ENCODE measurements at places on chromosomes 5 and 9.

DNA sequence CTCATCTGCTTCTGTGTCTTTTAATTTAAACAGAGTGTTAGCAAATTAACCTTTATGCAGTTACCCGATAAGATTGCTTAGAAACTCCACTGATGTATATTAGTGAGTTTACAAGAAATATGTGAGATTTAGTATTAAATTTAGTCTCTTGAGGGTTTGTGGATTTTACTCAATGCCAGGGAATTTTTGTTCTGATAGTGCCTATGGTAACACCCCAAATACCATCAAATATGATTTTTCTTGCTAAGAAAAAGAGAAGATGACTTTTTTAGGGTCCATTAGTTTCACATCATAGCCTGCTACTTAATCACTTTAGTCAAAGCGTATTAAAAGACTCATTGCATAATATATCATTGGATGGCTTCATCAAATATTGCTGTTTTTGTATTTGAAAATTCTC lies 224.9 kb downstream of the PCSK5 start:
- DNase-seq, result no peak

DNA sequence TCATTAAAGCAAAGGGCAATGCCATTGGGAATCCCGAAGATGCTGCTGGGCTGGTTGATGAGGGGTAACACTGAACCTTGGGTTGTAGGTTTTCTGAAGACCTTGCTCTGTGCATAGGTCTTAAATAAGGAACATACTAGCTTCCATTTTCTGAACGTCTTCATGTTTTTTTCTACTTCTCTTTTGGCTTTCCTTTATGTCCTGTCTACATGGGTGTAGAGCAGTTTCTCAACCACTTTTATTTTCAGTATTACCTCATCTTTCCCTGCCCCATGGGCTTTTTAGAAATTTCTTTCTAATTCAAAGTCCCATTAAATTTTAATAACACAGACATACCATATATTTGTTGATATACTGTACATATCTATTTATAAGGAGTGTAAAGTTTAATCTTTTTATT lies at the start of gene IFNA14:
Gene IFNA14 (minus strand): TSS at position 95 of the 400 bp plus-strand sequence. CDS start 70 bp downstream, at position 25.
- no peak for DNase-seq

DNA sequence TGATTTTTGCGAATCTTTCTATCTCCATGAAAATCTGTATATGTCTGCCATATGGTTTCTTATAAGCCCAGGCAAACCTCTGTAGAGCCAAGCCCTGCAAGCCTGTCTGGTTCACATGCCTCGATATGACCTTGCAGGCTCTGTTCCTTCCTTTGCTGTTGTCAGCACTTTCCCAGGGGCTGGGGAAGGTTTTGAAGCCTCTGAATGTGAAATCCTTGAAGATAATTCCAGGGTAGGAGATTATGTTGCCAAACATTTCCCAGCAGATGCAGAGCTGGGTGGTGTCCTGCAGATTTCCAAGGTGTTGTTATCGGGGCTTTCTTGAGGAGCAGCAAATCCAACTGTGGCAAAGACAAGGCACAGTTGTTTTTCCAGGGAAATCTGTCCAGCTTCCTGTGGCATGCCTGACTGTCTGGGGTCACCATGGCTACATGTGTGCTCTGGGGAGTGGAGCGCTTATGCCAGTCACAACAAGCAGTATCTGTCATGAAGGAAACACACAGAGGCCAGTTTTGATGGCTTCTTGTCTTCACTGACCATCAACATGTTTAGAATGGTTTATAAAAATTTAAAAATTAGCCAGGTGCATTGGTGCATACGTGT lies 60.7 kb upstream of the RPS23 start:
- no peak for DNase-seq

- no peak for DNase-seq
Observed at GRCh38 chr9:106179191-106179590, 484.9 kb downstream of the TMEM38B start.

- no peak for DNase-seq
Observed at GRCh38 chr9:126607731-126608130, 6.0 kb upstream of the LMX1B start.

DNA sequence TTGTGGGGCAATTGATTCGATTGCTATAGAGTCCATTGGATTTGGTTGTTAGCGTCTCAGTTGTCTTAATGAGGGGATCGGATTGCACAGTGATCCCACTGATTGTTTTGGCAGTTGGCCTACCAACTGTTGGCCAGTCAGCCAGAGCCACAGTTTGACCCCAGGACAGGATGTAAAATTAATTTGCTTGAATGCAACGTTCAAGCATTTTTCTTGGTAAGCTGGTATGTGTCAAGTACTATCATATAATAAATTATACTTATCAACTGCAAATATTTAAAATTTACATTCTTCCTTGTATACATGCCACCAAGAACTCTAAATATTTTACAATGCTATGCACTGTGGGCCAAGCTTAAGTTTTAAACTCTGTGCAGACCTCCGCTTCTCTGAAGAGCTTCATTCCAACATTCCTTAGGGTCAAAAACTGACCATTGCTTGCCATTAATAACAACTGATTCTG lies 80.4 kb upstream of the OSMR start:
- no peak for DNase-seq

DNA sequence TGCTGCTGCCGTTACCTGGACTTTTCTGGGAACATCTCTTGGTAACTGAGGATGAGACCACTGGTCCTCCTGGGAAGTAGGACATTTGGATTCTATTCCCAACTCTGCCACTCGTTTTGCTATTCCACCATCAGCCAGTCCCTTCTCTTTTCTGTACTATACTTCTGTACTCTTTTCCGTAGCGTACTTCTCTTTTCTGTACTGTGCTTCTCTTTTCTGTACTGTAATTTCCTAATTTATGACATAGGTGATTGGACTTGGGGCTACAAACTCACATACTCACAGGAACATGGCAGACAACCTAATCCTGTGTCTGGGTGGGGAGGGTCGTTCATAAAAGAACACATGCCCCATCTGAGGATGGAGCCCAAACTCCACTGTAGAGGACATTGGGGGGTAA lies 335.3 kb upstream of the PANK3 start:
- no peak for DNase-seq

GRCh38 chr5:145991044-145991575 lies 54.7 kb downstream of the SH3RF2 start:
- no peak for DNase-seq

DNA sequence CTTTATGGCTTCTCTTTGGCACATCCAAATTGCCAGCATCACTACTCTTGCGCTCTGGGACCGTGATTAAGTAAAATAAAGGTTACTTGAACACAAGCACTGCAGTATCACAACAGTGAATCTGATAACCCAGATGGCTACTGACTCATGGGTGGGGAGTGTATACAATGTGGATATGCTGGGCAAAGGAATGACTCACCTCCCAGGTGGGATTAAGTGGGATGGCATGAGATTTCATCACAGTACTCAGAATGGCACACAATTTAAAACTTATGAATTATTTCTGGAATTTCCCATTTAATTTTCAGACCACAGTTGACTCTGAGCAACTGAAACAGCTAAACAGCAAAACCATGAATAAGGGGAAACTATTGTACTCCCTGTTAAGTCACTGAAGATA lies 4.3 kb downstream of the GFM2 start:
- DNase-seq, result no peak

- DNase-seq, result no peak
Observed at GRCh38 chr9:35882996-35883395, 12.8 kb upstream of the OR13J1 start.

- no peak for DNase-seq
Observed at GRCh38 chr5:65820373-65820772, 98.4 kb downstream of the NLN start.

- no peak for DNase-seq
Observed at GRCh38 chr9:73219985-73220626, 68.4 kb downstream of the ANXA1 start.

- DNase-seq, result no peak
Observed at GRCh38 chr5:53406630-53407316, 73.7 kb upstream of the FST start.

DNA sequence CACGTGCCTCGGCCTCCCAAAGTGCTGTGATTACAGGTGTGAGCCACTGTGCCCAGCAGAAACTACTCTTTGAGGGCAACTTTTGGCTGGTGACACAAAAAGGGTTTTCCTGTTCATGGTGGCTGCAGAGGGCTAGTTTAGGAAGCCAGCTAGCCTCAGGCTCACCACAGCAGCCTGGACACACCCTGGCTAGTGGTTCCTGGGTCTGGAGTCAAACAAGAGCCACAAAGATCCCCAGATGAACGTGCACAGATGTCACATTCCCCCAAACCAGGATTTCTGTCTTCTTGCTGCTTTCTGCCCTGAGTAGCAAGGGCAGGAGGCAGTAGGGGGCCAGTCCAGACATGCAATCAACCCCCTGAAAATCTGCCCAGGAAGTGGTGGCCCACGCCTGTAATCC lies 6.8 kb downstream of the HBEGF start:
- DNase-seq, result no peak

- DNase-seq, result no peak
Observed at GRCh38 chr5:68444833-68445232, 229.3 kb downstream of the PIK3R1 start.

DNA sequence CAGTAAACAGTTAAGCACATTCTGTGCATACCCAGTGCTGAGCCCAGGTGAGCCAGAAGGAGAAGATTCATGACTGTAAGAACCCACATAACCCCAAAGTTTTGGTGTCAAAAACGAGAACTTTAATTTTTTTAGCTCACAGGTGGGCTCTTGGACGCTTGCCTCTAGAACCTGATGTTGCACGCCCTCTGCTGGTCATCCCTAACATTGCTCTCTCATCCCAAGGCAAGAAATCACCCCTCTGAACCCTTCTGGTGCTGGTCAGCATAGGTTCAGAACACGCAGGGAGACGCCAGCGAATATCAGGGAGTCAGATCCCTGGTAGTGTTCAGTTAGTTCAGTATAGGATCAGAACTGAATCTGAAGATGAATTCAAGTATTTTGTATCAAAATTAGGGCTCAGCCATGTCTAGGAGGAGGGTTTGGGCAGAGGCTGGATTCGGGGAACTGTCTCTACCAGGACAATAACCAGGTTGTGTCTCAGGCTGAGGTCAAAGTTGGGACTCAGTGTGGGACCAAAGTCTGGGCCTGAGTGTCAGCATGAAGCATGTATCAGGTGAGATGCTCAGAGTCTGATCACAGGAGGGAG lies 4.1 kb upstream of the DNAJB5 start:
- DNase-seq, result no peak

DNA sequence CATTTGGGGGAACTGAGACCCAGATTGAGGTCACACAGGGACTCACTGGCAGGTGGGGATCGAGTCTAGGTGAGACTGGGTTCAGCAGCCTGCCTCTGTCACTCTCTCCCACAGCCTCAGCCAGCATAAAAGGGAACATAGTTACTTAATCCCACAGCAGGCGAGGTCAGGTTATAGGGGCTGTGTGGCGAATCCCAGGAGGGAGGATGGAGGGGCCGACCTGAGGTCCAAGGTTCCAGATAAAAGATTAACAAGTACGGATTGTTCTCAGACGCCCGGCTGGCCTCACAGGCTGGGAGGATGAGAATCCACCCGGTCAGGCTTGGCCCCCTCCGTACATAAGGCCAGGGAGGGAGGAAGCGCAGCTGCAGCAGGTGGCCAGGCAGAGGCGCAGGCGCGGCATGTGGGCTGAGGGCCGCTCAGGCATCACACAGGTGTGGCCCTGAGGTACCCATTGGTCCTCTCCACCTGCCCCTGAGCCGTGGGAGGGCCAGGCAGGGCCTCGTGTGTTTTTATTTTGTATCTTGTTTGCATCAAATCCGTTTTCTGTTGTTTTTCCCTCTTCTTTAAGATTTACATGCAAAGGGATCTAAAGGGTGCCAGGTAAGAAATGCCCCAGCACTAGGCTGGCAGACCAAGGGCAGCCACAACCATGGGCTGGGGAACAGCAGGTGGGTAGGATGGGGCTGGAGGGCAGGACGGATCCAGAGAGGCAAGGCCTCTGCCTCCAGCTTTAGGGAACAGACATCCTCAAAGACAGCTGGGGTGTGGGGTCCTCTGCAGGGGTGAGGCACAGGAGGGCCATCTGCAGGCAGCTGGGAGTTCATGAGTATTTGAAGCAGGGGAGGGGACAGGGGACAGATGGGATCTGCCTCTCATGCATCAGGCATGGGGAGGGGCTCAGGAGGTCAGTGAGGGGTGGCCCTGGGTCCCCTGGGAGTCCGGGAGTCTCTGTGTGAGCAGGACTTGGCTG lies 3.6 kb downstream of the SUSD3 start:
- no peak for DNase-seq

- DNase-seq, result no peak
Observed at GRCh38 chr5:100600298-100600994, 65.3 kb downstream of the FAM174A start.

GRCh38 chr5:107365320-107366109 lies 305.2 kb downstream of the EFNA5 start:
- no peak for DNase-seq

DNA sequence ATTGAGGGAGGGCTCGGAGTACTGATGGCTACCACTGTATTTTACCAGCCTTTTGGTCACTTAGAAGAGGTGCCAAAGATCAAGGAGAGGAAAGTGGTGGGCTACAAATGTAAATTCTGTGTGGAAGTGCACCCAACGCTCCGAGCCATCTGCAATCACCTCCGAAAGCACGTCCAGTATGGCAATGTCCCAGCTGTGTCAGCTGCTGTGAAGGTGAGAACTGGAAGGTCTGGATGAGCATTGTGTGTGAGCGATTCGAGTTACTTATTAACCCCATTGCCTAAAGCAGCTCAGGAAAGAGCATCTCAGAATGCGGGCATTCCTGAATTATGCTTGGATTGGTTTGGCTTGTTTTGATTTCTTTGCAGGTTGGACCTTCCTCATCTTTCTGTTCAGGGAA lies 67.5 kb downstream of the ZNF462 start:
- DNase-seq, result no peak

- no peak for DNase-seq
Observed at GRCh38 chr9:84874596-84874995, 205.1 kb downstream of the NTRK2 start.

- no peak for DNase-seq
Observed at GRCh38 chr5:124515497-124516245, 230.8 kb downstream of the ZNF608 start.

DNA sequence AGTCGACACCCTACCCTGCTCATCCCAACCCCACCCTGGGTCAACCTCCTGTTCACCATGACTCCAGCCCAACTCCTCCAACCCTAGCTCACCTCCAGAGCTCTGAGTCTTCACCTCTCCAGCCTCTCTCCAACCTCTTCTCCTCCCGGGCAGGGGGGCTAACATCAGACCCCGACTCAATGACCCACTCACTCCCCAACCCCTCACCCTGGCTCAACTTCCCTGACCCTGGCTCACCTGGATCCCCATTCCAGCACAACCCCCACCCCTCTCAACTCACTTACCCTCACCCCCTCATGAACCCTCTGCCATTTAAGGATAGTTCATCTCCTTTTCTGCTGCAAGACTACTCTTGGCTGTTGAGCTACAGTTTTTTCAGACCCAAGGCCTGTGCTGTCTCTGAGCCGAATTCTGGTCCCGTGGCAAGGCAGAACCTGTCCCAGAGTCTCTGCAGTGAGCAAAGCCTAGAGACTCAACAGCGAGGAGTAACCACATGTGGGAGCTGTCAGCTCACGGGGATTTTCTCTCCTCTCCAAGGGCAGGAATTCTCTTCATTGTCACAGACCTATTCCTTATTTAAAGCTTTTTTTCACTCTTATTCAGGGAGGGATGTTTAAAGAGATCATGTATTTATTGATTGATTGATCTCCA lies 29.8 kb downstream of the ANKRD33B start:
- no peak for DNase-seq

Measured in esophagus squamous epithelium (tissue), 5 donors.